Common myeloid progenitor, CD34-positive (primary cell): ENCODE measurements at places on chromosomes 16 and 17.

DNA sequence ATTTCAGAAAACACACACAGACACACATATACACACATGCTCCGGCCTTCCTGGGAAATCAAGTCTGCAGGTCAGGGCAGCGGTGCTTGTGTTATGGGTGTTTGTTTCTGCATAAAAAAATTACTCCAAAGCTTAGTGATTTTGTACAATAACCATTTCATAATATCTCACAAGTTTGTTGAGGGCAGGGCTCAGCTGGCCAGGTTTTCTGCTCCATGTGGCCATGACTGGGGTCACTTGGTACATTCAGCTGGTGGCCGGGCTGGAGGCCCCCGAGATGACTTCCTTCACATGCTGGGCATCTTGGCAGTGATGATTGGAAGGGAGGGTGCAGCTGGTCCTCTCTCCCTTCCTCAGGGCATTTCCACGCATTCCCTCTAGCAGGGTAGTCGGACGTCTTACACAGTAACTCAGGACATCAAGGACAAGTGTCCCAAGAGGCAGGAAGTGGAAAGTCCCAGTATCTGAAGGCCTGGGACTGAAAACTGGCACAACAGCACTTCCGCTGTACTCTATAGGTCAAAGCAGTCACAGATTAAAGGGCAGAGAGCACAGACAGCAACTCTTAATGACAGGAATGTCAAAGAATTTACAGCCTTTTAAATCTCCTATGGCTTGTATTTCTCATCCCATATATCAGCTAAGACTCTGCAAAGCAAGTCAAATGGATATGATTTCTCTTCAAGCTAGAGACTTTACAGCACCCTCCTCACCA, 127.4 kb downstream of the ZNF18 start:
- no peak for DNase-seq

GRCh38 chr17:38869526-38870258, at the start of gene LASP1:
Gene LASP1 (plus strand): TSS chr17:38870058. CDS start chr17:38870190, 132 bp downstream.
- peak; percentile 91 for DNase-seq

GRCh38 chr17:79730769-79731483, at the start of gene ENPP7:
Gene ENPP7 (plus strand): TSS chr17:79730943. CDS start chr17:79731140, 197 bp downstream.
- no peak for DNase-seq

DNA sequence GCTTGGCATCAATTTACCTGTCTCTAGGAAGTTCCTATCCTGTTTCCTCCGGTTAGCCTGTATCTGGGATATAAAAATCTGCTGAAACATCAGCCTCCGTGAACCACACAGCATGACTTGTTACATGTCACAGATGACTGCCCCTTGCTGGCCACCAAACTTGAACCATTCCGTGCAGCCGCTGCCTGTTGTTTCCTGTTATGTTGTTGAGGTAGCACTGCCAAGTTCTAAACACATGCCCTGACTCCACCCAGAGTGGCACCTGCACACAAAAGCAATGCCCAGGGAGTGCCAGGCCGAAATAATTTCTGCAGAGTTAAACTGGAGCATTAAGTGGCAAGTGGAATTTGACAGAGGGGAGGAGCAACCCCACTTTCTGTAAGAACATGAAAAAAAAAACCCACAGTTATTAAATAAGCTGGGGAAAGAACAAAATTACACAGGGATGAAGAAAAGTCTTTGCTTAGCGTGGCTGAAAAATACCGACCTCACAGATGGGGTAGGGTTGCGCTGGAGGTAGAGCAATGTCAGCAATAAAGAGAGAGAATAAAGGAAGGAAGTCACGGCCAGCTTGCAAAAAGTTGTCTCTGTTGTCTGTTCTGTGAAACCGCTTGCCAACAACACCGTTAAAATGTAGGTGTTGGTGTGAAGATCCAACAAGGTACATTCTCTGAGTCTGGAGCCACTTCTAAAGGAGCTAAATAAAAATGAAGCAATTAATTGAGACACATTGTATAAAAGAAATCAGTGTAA, 174.6 kb upstream of the CDH13 start:
- DNase-seq = no peak

GRCh38 chr16:53358884-53359283, 75.4 kb upstream of the RBL2 start:
- DNase-seq = no peak

DNA sequence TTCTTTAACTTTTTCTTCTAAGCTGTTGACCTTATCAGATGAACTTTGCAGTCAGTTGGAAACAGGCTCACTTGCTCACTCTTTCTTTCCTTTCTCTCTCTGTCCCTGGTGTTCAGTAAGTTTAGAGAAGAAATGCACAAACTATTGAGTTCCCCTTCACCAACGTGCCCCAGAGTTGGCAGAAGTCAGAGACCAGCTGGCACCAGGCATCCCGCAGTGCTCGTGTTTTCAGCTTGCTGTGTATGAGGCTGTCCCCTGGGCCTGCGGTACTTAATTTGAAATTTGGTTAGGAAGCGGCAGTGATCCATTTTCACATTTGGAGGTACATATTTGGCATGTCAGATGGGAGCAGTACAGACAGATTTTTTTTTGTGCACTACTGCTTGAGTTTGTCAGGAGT, 258.6 kb downstream of the SNX29 start:
- DNase-seq = no peak
